ENCODE measurements at places on chromosomes 7 and 10.

DNA sequence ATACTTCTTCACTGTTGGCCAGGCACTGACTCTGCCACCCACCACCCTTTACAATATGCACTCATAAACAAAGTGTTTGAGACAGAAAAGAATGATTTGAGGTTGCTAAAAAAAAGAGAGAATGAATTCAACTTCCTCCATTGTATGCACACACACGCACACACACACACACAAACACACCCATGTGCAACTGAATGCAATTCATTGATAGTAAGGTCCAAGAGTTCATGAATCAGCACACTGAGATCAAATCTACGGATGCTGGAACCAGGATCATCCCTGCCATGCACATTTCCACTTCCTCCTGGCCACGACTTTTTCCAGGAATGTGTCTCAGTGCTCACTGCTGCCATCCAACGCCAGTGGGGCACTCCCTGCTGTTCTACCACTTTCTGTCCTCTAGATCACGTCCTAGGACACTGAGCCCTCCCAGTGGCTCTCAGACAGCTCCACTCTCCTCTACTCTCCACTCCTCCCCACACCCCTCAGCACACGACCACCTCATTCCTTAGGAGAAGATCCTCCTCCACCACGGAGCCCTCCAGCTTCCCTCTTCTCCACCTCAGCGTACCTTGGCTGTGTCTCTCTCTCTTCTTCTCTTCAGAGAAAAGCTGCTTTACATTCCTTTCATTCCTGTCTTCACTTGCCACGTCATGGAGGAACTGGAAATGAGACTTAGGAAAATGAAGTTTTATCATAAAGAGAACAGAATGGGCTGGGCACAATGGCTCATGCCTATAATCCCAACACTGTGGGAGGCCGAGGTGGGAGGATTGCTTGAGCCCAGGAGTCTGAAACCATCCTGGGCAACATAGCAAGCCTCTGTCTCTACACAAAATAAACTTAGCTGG, 12.0 kb upstream of the TMEM213 start:
- no peak for DNase-seq

DNA sequence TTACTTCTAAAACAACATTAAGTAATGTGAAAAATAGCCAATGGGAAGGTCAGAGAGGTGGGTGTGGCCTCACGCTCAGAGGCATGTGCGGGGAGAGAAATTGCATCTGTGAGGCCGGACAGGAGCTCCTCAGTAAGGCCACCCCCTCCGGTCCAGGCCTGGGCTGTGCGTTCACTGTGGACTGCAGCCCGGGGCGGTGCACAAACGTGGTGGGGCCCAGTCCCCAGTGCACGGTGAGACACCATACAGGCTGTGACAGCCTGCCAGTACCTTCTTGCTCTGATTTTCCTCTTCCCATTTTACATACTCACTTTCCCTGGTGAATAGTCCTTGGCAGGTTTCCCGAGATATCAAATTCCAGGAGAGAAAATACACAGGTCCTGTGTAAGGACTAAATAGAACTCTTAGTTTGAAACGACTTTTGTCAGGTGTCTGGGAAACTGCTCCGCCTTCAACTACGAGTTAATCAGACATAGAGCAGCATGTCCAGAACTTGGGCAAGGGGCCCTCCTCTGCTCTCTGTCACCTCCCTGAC, 174.1 kb upstream of the MKI67 start:
- DNase-seq: no peak

- DNase-seq: no peak
These were observed 144.7 kb upstream of the LYZL2 start for GRCh38 chr10:30774261-30774660.

GRCh38 chr7:25625306-25625992, 397.2 kb upstream of the NPVF start:
- no peak for DNase-seq

GRCh38 chr10:122499491-122499941, 38.2 kb downstream of the HTRA1 start:
- no peak for DNase-seq

DNA sequence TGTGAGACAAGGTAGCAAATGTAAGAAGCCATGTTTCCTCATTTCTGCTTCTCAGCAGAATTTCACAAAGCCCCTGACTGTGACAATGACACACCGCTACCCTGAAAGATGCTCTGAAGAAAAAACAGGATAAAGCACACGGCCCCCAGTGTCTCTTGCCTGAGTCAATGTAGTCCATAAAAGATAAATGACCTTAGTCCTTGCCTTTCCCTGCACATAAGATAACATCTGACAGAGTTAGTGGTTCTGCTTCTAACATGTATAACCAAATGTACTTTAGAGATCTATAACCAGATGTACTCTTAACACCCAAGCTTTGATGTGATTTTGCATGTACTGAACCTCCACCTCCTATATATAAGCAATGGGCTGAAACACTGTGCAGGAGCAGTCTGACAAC, 3.0 kb upstream of the SND1 start:
- DNase-seq: no peak

DNA sequence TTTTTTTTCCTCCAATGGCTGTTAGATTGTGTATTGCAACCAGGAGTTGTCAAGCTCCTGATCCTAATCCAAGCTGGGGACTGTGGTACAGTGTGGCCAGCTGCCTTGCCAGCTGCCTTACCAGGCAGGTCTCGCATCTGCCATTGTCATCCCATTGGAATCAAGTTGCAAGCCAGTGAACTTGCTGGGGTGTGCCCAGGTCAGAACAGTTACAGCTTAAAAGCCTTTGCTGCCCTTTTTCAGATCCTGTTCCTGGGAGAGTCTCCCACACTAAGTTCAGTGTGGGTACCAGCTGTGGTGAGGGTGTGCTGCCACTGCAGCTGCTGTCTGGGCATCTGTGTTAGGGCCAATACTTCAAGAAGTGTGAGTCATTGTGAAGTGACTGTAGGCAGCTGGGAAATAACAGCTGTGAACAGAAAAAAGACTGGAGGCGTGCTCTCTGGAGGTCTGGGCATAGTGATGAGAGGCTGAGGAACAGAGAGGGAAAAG, 72.8 kb downstream of the CCNY start:
- DNase-seq: no peak

GRCh38 chr7:106872763-106873162, 7.7 kb downstream of the PIK3CG start:
- no peak for DNase-seq

DNA sequence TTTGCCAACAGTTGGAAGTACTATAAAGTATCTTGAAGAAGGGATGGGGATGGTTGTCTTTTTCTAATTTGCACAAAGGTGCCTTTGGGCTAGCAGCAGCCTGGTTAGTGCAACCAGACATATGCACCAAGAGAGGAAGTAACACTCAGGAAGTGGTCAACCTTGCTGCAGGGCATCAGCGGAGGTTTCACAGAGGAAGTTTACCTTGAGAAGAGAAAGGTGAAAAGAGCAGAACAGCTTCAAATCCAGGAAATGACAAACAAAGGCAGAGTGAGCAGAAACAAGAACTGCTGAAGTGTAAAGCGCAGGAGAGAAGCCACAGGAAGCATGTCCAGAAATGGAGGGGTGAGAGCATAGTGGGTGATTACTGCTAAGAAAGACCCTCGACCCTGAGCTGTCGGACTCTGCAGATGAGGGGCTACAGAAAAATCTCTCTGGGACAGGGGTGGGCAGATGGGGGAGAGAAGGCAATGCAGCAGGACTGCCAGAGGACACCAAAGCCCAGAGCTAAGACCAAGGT, 66.9 kb downstream of the STK17A start:
- peak; percentile 64 for DNase-seq

Data from SIG-M5 (cell line).